ENCODE measurements at places on chromosomes 12 and 14. TPM values are rescaled to one million over a fixed set of nuclear protein-coding genes. Genes with fewer than 3 reads are reported as not detected.

GRCh38 chr14:71474301-71475265 is 457.6 kb upstream of the RGS6 start:
- no peak for DNase-seq

DNA sequence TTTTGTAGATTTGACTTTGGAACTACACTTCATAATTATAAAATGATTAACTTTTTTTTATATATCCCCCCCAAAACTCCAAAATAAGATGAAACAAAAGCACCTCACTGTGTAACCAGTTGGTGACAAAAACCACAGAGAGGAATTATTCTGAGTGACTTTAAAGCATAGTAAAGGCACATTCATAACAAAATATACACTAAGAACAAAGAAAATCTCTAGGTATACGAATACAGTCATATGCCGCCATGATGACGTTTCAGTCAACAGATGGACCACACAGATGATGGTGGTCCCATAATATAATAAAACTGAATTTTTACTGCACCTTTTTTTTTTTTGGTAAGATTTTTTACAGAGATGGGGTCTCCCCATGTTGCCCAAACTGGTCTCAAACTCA is 70.7 kb downstream of the MED13L start:
- no peak for DNase-seq

Gene BEGAIN
- total RNA-seq: 3.4 TPM

DNA sequence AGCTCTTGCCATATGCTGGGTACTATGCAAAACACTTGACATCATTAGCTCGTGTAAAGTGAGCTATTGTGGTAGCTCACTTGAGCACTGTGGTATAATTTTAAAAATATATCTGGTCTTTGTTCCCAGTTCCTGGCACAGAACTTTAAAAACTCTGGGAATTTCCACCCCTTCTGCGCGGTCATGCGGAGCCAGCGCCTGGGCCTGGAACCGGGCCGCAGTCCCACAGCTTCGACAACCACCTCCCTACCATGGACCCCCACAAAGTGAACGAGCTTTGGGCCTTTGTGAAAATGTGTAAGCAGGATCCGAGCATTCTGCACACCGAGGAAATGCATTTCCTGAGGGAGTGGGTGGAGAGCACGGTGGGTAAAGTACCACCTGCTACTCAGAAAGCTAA is 123.1 kb downstream of the NUAK1 start:
- DNase-seq: no peak

DNA sequence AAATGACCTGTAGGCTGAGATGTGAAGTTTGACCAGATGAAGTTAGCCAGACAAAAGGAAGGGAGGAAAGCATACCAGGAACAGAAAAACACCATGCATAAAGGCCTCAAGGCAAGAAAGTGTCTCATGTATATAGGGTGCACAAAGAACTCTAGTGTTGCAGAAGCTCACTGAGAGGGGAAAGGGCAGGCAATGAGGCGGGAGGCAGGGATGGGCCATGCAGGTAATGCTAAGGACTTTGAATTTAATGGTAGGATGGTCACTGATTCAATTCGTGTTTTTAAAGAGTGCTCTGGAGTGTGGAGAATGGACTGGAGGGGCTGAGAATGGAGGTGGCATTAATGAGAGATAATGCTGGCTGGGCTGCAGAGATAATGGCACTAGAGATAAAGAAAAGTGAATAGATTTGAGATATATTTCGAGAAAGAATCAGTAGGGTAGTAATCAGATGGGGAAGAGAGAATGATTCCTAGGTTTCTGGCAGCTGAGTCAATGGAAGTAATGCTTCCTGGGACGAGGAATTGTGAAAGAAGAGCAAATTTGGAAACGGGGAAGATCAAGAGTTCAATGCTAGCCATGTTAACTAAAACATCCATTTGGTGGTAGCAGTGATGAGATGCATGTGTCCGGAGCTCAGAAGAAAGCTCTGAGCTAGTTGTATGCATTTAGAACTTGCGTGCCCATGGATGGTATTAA is 43.1 kb downstream of the LIMA1 start:
- DNase-seq: no peak

DNA sequence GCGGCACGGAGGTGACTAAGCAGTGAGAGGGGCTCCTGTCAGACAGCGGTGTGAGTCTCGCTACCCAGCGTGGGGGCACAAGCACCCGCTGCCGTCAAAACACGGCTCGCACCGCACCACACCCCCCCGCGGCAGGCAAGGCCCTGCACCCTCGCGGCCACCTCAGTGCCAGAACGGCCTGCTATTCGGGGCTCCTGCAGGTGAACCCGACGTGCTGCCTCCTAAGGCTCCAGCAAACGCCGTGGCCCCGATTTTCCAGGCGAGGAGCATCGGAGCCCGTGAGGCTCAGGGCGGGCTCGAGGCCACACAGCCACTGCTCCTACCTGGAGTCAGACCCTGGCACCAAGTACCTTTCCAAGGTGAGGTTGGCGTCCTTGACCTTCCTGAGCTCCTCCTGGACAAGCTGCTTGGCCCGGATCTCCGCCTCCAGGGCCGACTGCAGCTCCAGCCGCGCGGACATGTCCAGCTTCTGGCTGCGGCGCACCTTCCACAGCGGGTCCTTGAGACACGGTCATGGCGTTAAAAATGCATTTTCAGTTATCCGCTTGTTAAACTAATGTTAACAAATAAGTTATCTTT is 41.8 kb downstream of the AMN start:
- DNase-seq: no peak

DNA sequence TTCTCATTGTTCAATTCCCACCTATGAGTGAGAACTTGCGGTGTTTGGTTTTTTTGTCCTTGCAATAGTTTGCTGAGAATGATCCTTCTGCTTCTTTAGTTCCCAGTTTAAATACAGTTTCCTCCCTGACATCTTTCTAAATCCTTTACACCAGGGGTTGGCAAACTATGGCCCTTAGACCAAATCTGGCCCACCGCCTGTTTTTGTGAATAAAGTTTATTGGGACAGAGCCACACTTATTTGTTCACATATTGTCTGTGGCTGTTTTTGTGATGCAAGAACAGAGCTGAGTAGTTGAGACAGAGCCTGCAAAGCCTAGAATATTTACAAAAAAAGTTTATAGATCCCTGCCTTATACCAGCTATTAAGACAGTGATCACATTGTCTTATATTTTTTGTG is 53.7 kb downstream of the SERPINA10 start:
- DNase-seq: no peak

Gene HIF1A
- total RNA-seq: 138 TPM

- no peak for DNase-seq
These were observed 225.4 kb downstream of the BTG1 start for GRCh38 chr12:91920276-91920675.

- no peak for DNase-seq
These were observed 521.9 kb upstream of the TBX3 start for GRCh38 chr12:115205755-115206308.

Gene NOVA1
- 0.25 TPM for total RNA-seq

GRCh38 chr14:22520796-22521195 is 68.2 kb downstream of the DAD1 start:
- no peak for DNase-seq

DNA sequence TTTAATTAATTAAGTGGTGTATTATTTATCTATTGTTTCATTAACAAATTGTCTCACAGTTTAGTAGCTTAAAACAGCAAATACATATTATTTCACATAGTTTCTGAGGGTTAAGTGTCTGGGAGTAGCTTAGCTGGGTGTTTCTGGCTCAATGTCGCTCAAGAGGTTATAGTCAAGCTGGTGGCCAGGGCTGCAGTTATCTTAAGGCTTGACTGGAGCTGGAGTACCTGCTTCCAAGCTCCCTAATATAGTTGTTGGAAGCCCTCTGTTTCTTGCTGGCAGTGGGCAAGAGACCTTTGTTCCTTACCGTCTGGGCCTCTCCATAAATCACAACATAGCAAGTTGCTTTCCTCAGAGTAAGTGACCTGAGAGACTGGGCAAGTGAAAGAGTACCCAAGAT is 66.6 kb downstream of the RAD51B start:
- DNase-seq: no peak

Gene GPR162
- 0.11 TPM for total RNA-seq

- no peak for DNase-seq
These were observed 291.7 kb downstream of the CACNA1C start for GRCh38 chr12:2344476-2344875.

- no peak for DNase-seq
These were observed 1.4 kb downstream of the NFYB start for GRCh38 chr12:104136577-104136976.

GRCh38 chr14:74846168-74846567 is 29.8 kb downstream of the PROX2 start:
- DNase-seq: no peak

DNA sequence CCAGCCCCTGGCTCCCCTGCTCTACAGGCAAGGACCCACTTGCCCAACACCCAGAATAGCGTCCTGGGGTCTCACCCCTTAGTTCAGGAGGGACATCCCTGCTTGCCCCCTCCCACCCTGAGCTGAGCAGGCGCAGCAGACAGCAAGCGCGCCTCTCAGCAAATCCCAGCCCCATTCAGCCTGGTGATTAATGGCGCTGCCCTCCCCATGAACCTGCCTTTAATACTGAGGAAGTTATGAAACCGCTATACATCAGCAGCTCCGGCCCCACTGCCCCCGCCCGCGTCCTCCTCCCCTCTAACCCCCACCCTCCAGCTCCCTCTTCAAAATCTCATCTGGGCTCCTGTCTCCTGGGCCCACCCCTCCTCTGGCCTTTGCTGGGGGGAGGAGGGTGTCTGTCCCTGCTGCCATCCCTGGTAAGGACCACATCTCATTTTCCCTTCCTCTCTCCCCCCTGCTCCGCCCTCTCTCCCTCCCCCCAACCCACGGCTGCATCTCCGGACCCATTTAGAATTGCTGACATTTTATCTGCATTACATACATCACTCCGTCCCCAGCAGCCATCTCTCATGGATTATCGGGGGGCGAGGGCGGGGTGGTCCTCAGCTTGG is 7.1 kb upstream of the SMUG1 start:
- no peak for DNase-seq

DNA sequence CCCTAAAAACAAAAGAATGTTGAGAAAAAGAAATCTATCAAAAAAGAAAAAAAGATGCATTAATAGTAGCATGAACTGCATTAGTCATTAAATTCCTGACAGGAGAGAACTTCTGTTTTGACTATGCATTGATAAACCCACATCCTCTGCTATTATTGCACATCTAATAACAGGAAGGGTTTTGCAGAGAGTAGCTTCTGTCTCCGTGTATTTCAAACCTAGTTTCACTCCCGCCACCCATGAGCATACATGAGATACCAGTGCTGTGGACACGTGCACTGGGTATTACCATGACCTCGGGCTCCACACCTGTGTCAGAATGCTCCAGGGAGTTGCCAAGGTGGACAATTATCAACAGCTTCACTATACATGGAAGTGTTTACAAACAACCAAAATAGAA is 449.1 kb upstream of the SOX5 start:
- DNase-seq: no peak

Gene OR6C70
- total RNA-seq: 0.32 TPM

GRCh38 chr12:124389138-124389724 is 94.3 kb downstream of the RFLNA start:
- DNase-seq: peak; percentile 43

GRCh38 chr12:94109160-94109559 is 39.2 kb upstream of the PLXNC1 start:
- DNase-seq: peak; percentile 19

DNA sequence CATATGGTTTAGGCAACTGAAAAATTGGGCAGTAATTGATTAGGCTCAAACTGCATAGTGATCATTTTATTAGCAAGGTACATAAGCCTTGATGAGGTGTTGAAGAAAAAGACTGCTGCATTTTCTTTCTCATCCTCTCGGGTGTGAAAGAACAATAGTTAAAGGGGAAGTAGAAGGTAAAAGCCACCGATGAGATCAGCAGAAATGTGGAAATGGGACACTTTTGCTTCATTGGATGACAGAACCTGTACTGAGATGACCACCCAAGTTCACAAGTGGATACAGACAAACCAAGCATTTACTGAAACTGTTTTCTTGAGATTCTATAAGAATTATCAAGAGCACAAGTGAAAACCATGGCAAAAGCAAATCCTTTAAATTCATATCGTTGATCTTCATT is 184.0 kb downstream of the TMX1 start:
- no peak for DNase-seq

GRCh38 chr12:7994731-7995205 is 37.7 kb upstream of the FOXJ2 start:
- no peak for DNase-seq

Gene LRRC10
- total RNA-seq: not detected

- DNase-seq: no peak
These were observed 125.6 kb upstream of the CNOT2 start for GRCh38 chr12:70117670-70118069.

Gene ZC3H14
- 60.3 TPM for total RNA-seq

Gene SRGAP1
- 0.07 TPM for total RNA-seq

Gene SLC38A4
- total RNA-seq: not detected

Gene C12orf50
- not detected for total RNA-seq

Gene SLC35E3
- total RNA-seq: 6.3 TPM

Gene EMC9
- total RNA-seq: 30.4 TPM

DNA sequence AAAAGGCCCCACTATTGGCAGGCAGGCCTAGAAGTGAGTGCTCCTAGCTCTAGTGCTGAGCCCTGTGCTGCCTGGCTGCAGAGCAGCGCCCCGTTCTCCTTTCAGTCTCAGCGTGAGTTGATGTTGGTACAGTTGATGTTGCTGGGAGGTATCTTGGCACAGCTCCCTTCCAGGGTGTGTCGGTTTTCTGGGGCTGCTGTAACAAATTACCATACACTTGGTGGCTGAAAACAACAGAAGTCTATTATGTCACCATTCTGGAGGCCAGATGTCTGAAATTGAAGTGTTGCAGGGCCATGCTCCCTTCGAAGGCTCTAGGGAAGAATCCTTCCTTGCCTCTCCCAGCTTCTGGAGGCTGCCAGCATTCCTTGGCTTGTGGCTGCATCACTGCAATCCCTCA is 151.4 kb downstream of the TSPAN9 start:
- DNase-seq: no peak

Gene LYZ
- total RNA-seq: not detected

DNA sequence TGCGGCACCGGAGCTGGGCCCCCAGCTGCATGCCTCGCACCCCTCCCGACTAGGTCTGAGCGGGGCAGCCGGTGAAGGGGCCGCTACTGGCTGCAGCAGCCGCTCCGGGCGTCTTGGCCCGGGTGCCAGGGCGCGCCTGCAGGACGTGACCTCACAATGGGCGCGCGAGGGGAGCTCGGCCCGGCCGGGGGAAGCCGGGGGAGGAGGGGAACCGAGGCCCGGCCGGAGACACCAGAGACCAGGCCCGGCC is 353 bp downstream of the BAG5 start:
- DNase-seq: no peak

- no peak for DNase-seq
These were observed 43.6 kb downstream of the DYNC1H1 start for GRCh38 chr14:102007916-102008418.

Measured in activated T-helper 2 cell treated with anti-CD3 and anti-CD28 coated beads, Interferon-gamma antibody, Interleukin-2, Interleukin-4, amounts not matched to agents 10 μg/mL and 5 μg/mL and 100 μg/mL, durations not matched to agents 14 hours and 24 hours and 36 hours (primary cell).